ENCODE measurements at places on chromosomes 4 and X.

DNA sequence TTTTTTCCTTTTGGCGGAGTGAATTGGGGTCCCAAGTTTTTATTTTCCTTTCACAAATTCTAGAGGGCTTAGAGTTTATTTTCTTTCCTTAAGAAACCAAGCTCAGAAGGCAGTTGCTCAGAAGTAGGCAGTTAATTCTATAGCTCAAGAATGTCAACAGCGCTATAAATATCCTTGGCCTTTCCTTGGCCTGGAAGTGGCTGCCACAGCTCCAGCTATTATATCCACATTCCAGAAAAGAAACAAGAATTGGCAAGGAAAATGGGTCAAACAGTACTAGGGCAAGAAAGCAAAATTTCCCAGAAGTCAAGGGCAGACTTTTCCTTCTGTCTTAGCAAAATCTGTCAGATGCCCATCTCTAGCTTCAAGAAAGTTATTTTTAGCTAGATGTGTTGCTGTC lies 31.0 kb downstream of the SLC10A6 start:
- DNase-seq: no peak

GRCh38 chrX:37380924-37381323 lies 31.8 kb downstream of the PRRG1 start:
- no peak for DNase-seq

GRCh38 chr4:127417885-127418535 lies 214.7 kb upstream of the INTU start:
- no peak for DNase-seq

GRCh38 chr4:140707325-140707724 lies 48.9 kb downstream of the TBC1D9 start:
- no peak for DNase-seq

DNA sequence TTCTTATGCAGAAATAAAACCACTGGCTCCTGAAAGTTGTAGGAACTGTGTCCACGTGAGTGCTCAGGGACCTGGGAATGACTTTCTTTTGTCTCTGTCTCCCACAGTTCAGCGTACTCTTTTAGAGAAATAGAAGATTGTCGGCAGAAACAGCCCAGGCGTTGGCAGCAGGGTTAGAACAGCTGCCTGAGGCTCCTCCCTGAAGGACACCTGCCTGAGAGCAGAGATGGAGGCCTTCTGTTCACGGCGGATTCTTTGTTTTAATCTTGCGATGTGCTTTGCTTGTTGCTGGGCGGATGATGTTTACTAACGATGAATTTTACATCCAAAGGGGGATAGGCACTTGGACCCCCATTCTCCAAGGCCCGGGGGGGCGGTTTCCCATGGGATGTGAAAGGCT lies 11.2 kb upstream of the XG start:
- no peak for DNase-seq

GRCh38 chrX:49001521-49002090 lies 458 bp downstream of the GRIPAP1 start:
- peak; percentile 10 for DNase-seq

GRCh38 chr4:4386736-4387392 lies at the start of gene NSG1:
TSS of gene NSG1 (plus strand) at chr4:4387102. CDS start at chr4:4387630, 528 bp downstream.
- DNase-seq: peak; percentile 79

- DNase-seq: no peak
These were observed 234.6 kb downstream of the AFAP1 start for GRCh38 chr4:7705062-7705461.
